ELF-1 (cell line): ENCODE measurements at places on chromosomes 12 and 14.

- DNase-seq = no peak
These were observed 30.6 kb downstream of the ATG14 start for GRCh38 chr14:55381040-55381439.

- DNase-seq = no peak
These were observed 827 bp upstream of the TEDC1 start for GRCh38 chr14:105490267-105490571.

GRCh38 chr14:72141084-72141483 lies 208.9 kb downstream of the RGS6 start:
- no peak for DNase-seq

DNA sequence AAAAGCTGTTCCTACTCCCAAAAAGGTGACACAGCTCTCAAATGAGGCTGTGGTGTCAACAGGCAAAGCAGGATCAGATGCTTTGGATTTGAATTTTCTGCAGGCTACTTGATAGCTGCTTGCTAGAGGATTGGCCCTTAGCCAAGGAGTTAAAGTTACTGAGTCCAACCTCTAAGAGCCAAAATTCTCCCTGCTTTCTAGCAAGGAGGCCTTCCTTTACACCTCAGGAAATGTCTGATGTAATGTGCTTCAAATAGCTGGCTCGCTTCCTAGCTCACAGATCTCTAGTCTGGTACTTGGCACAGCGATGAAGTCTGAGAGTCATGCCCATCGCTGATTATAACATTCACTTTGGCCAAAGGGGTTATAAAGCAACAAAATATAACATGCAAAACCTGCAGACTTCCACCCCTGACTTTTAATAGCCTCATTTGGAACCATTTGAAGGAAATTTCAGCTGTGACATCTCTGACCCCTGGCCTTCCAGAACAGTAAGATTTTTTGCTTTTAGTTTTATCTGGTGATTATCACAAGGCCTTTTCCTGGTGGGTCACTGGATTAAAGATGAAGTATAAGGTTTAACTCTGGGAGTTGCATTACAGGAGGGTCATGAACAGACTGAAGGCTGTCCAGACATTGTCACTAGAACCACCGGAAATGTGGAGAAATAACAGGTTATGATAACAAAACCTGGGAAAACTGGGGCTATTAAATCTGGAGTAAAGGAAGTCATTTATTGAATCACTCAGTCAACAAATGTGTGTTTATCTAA lies 189.7 kb downstream of the EPS8 start:
- DNase-seq = no peak

DNA sequence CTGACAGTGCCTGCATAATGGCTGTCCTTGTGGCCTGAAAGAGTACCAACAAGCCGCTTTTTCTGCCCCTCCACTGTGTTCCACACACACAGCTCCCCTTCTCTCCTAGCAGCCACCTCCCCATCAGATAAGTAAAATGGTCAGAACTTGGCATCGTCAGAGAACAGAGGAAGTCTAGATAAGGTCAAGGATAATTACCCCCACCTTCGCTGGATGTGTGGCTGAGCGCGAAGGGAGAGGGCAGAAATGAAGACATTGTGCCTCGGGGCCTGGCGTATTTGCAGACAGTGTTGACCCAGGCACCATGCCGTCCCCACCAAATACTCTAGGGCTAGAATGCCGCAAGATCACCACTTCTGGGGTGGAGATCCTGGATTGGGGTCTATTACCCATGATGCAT lies 30.6 kb downstream of the FBXO21 start:
- DNase-seq = no peak

GRCh38 chr12:109480356-109480755 lies 2.9 kb downstream of the UBE3B start:
- no peak for DNase-seq

- no peak for DNase-seq
These were observed 457.9 kb upstream of the FOXG1 start for GRCh38 chr14:28308734-28309133.

DNA sequence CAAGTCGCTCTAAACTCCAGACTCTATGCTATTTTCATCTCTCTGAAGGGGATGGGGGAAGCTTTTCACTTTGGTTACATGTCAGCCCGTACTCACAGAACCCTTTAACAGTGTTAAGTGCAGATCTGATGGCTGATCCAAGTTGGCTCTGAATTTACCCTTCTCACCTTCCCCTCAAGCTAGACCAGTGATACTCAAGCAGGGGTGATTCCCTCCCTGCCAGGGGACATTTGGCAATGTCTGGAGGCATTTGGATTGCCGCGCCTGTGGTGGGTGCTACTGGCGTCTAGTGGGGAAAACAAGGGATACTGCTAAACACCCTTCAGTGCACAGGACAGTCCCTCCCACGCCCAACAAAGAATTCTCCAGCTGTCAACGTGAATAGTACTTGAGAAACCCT lies 6.0 kb upstream of the TEX52 start:
- no peak for DNase-seq

GRCh38 chr12:104212516-104212915 lies 3.1 kb upstream of the TXNRD1 start:
- no peak for DNase-seq

GRCh38 chr12:131991816-131992430 lies 42.2 kb downstream of the EP400 start:
- DNase-seq = no peak

DNA sequence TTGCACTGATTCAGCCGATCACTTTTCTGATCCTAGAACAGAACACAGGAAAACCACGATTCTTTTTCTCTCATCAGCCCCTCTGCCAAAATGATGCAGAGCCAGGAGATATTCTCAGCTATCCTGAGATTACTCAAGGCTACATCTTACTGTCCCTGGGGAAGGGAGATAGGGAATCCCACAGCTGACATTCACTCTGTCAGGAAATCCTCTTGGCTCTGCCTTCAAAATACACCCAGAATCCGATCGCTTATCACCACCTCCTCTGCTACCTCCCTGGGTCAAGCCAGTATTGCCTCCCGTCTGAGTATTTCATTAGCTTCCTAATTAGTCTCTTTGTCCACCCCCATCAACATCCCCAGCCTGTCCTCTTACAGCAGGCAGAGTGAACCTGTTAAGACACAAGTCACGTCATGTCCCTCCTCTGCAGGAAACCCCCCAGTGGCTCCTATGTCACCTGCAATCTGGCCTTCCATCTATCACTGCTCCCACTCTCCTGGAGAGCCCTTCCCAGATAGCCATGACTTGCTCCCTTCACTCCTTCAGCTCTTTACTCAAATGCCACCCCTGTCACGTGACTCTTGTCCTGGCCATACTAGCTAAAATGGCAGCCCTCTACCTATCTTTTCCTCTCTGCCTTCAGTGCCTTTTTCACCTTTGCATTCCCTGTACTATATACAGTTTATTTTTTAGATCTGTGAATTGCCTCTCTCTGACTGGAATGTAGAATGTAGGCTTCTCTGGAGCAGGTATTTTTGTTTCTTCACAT lies 70.3 kb downstream of the GALNT4 start:
- DNase-seq = peak; percentile 31

GRCh38 chr12:109827566-109828550 lies 5.3 kb downstream of the TRPV4 start:
- no peak for DNase-seq

DNA sequence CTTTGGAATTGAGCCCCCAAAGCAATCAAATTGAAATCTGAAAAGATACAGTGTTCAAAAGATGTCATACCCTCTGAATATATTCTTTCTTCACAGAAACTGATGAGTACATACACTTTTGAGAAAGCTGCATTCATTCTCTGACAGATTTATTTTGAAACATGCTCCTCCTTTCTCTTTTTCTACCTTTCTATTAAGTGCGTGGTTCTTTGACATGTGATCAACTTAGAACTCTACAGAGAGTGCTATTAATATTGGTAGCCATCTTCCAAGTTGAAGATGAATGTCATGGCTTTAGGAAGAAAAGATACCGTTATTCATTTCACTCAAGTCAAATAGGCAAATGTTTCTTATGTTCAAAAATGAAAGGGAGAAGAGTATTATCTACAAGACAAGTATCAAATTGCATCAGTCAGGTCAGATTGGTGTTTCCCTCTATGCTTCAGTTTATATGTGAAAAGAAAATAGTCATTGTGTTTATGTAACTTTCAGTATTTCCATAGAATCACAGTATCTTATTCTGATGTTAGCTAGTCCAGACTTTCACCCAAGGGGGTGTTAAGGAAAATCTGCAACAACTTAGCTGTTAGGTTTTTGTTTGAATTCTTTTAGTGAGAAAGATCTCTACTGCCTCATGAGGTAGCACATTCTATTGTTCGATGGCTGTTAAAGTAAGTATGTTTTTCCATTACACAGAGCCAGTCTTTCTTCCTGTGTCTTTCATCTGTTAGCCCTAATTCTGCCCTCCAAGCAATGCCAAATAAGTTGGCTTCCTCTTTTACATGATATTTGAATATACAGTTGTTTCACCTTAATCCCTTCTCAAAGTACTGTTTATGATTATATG lies 55.4 kb upstream of the GARIN2 start:
- no peak for DNase-seq

GRCh38 chr12:47757364-47757839 lies 1.3 kb downstream of the RAPGEF3 start:
- no peak for DNase-seq

DNA sequence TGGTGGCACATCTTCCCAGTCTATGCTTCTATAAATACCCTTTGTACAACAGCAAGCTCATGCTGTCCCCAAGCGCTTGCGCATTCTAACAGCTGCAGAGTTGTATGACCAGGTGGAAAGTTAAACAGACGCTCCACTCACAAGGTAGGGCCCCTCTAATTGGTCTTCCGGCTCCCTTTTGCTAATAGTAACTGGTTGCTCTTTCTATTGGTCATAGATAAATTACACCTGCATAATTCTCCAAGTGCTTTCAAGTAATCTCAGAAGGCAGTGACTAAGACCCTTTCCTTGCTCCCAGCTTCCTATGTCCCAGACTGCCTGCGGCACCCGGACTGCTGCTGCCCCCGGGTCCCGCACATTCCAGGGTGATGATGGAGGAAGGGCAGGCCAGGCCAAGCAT lies 6.1 kb upstream of the TSPAN9 start:
- DNase-seq = peak; percentile 65

GRCh38 chr14:68293404-68293803 lies 473.8 kb downstream of the RAD51B start:
- DNase-seq = no peak

- no peak for DNase-seq
These were observed 23.5 kb downstream of the IFNG-AS1 start for GRCh38 chr12:68012712-68013111.

- DNase-seq = peak; percentile 57
These were observed 4.7 kb upstream of the LHX5 start for GRCh38 chr12:113476176-113476986.

GRCh38 chr12:7797698-7798398 lies 8.6 kb downstream of the NANOG start:
- DNase-seq = peak; percentile 51

GRCh38 chr14:39683691-39684260 lies 251.5 kb upstream of the FBXO33 start:
- DNase-seq = no peak

- DNase-seq = no peak
These were observed 66.3 kb upstream of the SOX5 start for GRCh38 chr12:24015833-24016160.

DNA sequence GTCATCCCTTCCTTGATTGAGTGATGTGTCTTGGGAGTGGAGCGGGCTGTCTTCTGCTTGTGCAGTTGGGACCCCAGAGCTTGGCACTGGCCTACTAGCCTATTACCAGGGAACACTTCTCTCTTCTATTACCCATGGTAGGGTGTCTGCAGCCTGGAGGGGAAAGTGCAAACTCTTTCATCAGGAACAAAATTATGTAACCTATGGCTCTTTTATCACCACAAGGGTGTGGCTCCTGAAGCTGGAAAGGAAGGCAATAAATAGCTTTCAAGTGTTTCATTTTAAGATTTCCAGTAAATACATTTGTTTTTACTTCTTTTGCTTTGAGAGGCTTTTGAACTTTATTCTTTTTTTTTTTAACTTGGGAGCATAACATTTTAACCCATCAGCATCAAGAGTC lies 349.7 kb upstream of the FAR2 start:
- no peak for DNase-seq

DNA sequence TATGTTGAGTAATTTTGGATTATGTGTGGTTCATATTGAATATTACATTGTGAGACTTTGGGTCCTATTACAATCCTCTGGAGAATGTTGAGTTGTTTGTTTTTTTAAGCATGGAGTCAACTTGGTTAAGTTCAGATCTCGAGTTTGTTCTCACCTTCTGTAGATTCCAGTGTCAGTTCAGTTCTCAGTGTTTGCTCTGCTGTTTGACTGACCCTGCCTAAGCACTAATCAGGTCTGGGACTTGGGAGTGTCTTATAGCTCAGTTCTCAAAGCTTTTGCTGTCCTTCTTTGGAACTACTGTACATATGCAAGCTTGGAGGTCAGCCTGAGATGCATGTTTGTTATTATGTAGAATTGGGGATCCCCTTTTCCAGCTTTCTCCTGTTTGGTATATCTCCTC lies 63.1 kb downstream of the DIP2B start:
- DNase-seq = no peak

- no peak for DNase-seq
These were observed 370.2 kb upstream of the CCDC196 start for GRCh38 chr14:66115740-66116502.

- DNase-seq = no peak
These were observed 23.9 kb downstream of the SCAF11 start for GRCh38 chr12:45966486-45966885.

DNA sequence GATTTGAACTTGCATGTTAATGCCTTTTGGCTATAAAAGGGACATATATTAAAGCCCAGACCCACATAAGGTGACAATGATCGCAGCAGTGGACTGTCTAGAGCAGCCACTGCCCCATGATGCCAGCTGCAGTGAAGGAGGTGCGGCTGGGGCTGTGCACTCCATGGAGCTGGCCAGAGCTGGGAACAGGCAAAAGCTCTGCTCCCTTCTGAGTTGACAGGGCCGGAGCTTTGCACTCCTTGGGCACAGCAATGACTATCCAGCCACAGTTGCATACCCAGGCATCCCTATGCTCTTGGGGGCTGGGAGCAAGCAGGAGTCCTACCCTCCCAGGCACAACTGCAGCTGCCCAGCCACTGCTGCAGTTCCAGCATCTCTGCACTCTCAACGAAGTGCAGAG lies 50.2 kb downstream of the EGLN3 start:
- no peak for DNase-seq

DNA sequence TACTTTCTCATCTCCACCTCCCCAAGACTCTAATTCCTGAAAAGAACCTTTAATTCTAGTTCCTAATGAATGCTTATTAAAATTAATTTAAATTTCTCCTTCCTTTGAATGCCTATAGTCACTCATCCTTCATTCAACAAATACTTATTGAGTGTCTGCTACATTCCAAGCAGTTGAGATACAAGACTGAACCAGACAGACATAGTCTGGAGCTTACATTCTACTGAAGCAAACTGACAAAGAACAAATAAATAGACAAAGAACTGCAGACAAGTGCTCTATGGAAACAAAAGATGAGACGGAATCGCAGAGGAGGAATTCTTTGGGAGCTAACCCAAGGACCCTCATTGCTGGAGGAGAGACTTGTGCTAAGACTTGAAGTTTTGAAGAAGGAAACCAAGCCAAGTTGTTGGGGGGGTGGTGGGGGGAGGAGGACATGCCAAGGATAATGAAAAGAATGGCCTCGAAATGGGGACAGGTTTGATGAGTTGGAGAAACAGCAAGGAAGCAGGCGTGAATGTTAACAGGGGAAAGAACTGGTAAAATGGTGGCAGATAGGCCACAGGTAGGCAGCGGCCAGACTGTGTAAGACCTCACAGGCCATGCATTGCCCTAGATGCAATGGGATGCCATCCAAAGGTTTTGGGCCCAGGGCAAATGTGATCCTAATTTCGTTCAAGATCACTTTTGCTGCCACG lies 9.7 kb upstream of the TDG start:
- DNase-seq = peak; percentile 23

GRCh38 chr12:22796941-22797630 lies 172.1 kb downstream of the ETNK1 start:
- DNase-seq = no peak
